Smooth muscle cell of bladder (primary cell): ENCODE measurements at places on chromosomes 6 and 20. TPM values are rescaled to one million over a fixed set of nuclear protein-coding genes. Genes with fewer than 3 reads are reported as not detected.

The TNFRSF6B gene
- total RNA-seq = 0.65 and 1.3 TPM in 2 replicates

The COL19A1 gene
- total RNA-seq = 0.28 TPM in 2 replicates

The MICAL1 gene
- total RNA-seq = 33.6 and 36.6 TPM in 2 replicates

The SSTR4 gene
- not detected in 2 replicates for total RNA-seq

The LY6G6C gene
- total RNA-seq = not detected in 2 replicates

The HMGCLL1 gene
- 0.18 and 0.28 TPM in 2 replicates for total RNA-seq

The MAN1A1 gene
- total RNA-seq = 142 and 176 TPM in 2 replicates

The RTEL1 gene
- 6.1 and 9.2 TPM in 2 replicates for total RNA-seq

The LRRC73 gene
- 0.28 and 0.65 TPM in 2 replicates for total RNA-seq

The ANGPT4 gene
- total RNA-seq = not detected in 2 replicates

The SLC22A2 gene
- not detected in 2 replicates for total RNA-seq

The MAPK13 gene
- 5.7 and 8.1 TPM in 2 replicates for total RNA-seq

The OR10C1 gene
- total RNA-seq = not detected in 2 replicates

The PHACTR3 gene
- not detected in 2 replicates for total RNA-seq

The PNLDC1 gene
- total RNA-seq = 0.74 TPM in 1 of 2 replicates, not detected in the other

The CFB gene
- 46.1 and 61.2 TPM in 2 replicates for total RNA-seq

The MUC22 gene
- total RNA-seq = not detected in 2 replicates

The CST1 gene
- 0.28 TPM in 1 of 2 replicates, not detected in the other for total RNA-seq

The CSNK2A1 gene
- 98.6 and 102 TPM in 2 replicates for total RNA-seq

The COX4I2 gene
- total RNA-seq = not detected in 2 replicates

The ZBTB12 gene
- 3.8 and 7.2 TPM in 2 replicates for total RNA-seq

The PRR18 gene
- not detected in 2 replicates for total RNA-seq

The CPXM1 gene
- total RNA-seq = 0.71 and 1.2 TPM in 2 replicates

The SLC24A3 gene
- total RNA-seq = 1.6 and 2.4 TPM in 2 replicates

The LEMD2 gene
- 32.6 and 33.7 TPM in 2 replicates for total RNA-seq

The TFAP2D gene
- not detected in 2 replicates for total RNA-seq

The PAX1 gene
- total RNA-seq = not detected in 2 replicates
